Stimulated activated CD4-positive, alpha-beta T cell treated with anti-CD3 and anti-CD28 coated beads, Interleukin-1b, Interleukin-23, amount 100 ng/mL, for 1 hour (primary cell): ENCODE measurements at places on chromosomes 1 and 21.

DNA sequence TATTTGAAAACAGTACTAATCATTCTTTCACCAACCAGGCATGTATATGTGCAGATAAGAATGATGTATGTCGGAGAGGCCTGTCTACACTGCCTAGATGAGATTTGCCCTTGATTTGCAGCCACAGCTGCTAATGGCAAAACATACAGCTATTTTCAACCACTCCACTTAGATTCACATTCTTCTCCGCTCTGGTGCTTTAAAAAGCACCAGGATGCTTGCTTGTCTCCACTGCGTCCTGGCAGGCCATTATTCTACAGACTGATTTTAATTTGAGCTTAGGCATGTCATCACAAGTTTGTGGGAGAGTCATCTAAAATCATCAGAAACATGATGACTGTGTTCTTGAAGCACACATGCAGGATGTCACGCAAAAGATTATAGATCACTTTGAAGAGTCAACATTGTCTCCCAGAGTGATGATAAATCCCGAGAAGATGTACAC lies 119.0 kb upstream of the NRIP1 start:
- DNase-seq, result no peak

DNA sequence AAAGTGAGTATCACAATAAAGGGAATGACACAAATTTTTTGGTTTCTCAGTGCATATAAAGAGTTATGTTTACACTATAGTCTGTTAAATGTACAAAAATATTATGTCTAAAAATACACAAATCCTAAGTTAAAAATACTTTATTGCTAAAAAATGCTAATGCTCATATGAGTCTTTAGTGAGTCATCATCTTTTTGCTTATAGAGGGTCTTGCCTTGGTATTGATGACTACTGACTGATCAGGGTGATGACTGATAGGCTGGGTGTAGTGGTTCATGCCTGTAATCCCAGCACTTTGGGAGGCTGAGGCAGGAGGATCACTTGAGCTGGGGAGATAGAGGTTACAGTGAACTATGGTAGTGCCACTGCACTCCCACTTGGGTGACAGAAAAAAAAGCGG lies 12.9 kb upstream of the NUF2 start:
- DNase-seq, result no peak

DNA sequence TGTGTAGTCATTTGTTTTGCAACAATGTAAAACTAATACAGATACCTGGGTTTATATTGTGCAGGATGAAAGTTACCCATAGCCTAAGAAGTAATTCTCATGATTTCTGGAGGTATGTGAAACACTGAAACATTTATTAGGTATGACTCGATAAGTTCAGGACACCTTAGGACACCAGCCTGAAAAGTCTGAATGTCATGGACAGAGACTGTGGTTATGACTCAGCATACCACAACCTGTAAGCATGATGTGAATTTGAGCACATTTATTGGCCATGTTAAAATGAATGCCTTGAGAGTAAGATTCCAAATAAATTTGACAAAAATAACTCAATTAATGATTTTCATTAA lies 1471.7 kb upstream of the B3GALT2 start:
- no peak for DNase-seq

GRCh38 chr1:103171041-103171590 lies 62.8 kb upstream of the COL11A1 start:
- no peak for DNase-seq

DNA sequence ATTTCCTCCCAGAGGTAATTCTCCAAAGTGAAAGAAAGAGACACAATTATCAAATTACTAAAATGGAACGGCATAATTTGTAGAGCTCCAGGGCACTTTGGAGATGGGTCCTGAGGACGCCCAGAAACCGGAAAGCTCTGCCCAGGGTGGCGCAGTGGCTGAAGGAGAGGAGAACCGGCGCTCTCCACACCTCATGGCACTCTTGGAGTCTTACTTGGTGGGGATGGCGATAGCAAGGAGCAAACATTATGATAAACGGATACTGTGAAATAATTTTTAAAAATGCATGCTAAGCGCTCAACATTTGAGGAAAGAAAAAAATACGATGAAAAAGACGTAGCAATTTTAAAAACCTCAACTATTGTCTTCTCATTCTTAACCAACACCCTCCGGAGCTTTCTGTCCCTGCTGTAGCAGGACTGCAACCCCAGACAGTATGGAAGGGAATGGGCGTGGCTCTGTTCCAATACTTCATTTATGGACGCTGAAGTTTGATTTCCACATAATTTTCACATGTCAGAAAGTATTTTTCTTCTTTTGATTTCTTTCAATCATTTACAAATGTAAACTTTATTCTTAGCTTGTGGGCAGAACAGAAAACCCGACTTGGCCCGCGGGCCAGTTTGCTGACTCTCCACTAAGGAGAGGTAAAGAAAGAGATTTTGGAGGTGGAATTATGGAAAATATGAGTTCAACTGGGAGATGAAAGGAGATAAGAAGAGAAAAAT lies 1.1 kb downstream of the S100A11 start:
- no peak for DNase-seq
